ENCODE measurements at places on chromosomes 5 and 9.

DNA sequence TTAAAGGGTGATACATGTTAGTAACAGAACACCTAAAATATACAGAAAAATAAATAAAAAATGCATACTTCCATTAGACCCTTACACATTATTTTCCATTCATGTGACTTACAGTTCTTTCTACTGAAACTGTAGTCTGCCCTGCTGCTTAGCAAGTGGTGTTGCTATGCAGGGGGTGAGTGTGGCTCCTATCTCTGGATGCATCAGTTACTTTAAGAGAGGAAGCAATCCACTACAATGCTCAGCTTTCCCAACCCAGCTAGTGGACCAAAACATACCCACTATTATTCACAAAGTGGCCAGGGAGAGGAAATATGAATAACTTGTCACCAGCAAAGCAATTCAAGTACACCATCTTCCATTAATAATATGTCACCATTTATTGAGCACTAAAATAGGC, 121.8 kb downstream of the DOCK2 start:
- no peak overlapping the region for H3K27ac ChIP-seq
- peaks cover 70% of the 10 kb centered on the region for H3K36me3 ChIP-seq
- no peak for ATAC-seq
- H3K27me3 ChIP-seq, result no peaks in the 10 kb centered on the region
- no peak overlapping the region for H3K4me3 ChIP-seq
- H3K4me1 ChIP-seq, result peaks cover 7% of the 10 kb centered on the region

DNA sequence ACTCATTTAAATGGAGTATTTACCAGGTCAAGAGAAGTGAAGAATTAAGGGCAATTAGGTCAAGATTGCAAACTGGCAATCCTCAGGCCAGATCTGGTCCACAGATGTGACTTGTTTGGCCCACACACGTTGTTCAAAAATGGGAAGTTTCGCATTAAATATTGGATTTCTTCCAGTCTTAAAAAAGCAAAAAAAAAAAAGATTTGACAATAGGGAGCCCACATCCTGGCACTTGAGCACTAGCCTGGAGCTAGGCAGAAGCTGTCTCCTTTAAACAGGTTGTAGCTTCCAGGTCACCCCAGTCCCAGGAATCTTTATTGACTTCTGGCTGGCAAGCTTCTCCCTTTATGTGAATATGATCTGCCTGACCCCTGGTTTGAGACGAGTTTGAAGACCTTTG, 520.4 kb downstream of the RAB3C start:
- ATAC-seq, result no peak
- no peaks in the 10 kb centered on the region for H3K36me3 ChIP-seq
- no peaks in the 10 kb centered on the region for H3K4me1 ChIP-seq

DNA sequence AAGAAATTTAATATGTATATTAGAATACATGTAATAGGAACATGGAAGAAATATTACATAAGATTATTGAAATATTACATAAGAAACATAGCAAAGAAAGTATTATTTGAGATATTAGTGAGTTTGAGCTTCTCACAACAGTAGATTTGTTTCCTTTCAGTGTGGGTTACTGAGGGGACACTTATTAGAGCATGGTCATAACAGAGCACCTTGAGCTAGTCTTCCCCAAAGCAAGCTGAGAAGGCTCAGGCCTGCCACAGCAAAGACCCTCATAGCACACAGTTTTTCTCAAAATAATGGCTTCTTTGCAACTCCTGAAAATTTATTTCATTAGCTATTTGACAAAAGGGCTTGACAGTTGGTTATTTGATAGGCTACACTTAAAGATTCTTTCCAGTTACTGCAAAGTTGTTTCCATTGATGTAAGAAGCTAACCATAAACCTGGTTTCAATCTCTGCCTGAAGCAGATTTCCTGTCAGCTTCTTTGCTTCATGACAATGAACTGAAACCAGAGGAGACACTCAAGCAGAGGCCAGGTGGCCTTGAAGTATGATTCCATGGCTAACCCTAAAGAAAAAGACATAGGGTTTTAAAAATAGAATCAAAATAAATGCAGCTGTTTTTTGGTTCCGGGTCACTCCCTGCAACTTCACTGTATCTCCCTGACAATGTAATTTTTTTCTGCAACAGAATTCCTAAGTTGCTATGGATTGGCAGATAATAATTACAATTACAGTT, 68.6 kb downstream of the ERMP1 start:
- H3K4me3 ChIP-seq, result no peak overlapping the region
- H3K27ac ChIP-seq, result no peak overlapping the region
- peaks cover 11% of the 10 kb centered on the region for H3K4me1 ChIP-seq
- ATAC-seq, result peak; percentile 73

- no peak for ATAC-seq
- H3K4me1 ChIP-seq, result no peaks in the 10 kb centered on the region
- no peak overlapping the region for H3K4me3 ChIP-seq
- no peak overlapping the region for H3K27ac ChIP-seq
Measured at GRCh38 chr5:168135897-168136296, 155.5 kb upstream of the WWC1 start.

- no peaks in the 10 kb centered on the region for H3K36me3 ChIP-seq
- no peaks in the 10 kb centered on the region for H3K27me3 ChIP-seq
- no peaks in the 10 kb centered on the region for H3K4me1 ChIP-seq
- H3K4me3 ChIP-seq, result no peak overlapping the region
- no peak for ATAC-seq
Measured at GRCh38 chr9:104448036-104448435, 56.0 kb upstream of the OR13F1 start.

DNA sequence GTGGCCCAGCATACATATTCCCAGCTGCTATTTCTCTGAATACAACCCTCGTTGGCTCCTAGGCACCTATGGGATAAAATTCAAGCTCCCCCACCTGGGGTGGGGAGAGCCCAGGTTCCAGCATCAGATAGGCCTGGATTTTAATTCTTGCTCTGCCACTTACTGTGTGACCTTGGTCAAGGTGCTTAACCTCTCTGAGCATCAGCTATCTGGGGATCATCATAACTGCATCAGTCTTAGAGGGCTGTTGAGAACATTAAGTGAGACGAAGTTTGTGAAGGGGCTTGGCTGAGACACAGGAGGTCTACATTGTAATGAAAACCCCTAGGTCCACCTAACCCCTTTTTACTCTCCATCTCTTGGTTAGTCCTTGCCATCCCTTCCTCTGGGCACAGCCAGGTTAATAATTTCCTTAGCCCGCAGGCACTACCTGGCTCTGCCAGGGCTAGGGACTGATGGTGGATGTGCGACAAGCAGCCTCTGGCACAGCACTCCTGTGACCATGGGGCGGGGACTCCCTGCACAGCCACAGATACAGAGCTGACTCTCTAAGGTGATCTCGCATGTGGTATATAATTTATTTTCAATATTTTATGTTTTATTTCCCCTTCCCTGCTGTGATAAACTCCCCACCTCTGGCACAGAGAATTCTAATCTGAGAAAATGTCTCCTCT, 68.7 kb downstream of the CRB2 start:
- H3K4me3 ChIP-seq, result no peak overlapping the region
- H3K4me1 ChIP-seq, result peaks cover 30% of the 10 kb centered on the region
- H3K36me3 ChIP-seq, result peaks cover 51% of the 10 kb centered on the region
- H3K27me3 ChIP-seq, result no peaks in the 10 kb centered on the region

- H3K36me3 ChIP-seq, result no peaks in the 10 kb centered on the region
- H3K27me3 ChIP-seq, result no peaks in the 10 kb centered on the region
- peak; percentile 21 for ATAC-seq
- no peak overlapping the region for H3K27ac ChIP-seq
- no peak overlapping the region for H3K4me3 ChIP-seq
Measured at GRCh38 chr5:8176101-8176693, 307.2 kb downstream of the MTRR start.

DNA sequence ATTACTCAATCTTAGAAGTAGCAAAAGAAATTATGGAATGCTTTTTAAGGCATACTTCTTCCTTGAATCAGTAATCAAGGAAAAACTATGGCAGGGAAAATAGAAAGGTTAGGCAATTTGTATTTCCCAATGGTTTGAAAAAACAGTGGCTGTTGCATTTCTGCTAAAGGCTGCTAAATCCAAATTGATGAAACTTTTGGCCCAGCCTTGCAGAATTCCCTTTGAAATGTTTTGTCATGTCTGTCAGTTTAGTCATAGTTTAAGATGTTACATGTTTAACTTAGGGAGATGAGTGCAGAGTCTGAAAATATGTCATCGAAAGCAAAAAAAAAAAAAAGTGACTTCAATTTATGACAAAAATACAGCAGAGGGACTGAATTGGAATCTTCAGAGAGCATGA, 878.9 kb upstream of the WWC1 start:
- H3K36me3 ChIP-seq, result no peaks in the 10 kb centered on the region
- no peak for ATAC-seq
- H3K4me1 ChIP-seq, result no peaks in the 10 kb centered on the region
- no peak overlapping the region for H3K4me3 ChIP-seq
- H3K27ac ChIP-seq, result no peak overlapping the region

GRCh38 chr9:16031486-16031885, 478.6 kb downstream of the CCDC171 start:
- H3K4me3 ChIP-seq, result no peak overlapping the region
- H3K36me3 ChIP-seq, result no peaks in the 10 kb centered on the region
- H3K27me3 ChIP-seq, result no peaks in the 10 kb centered on the region
- H3K4me1 ChIP-seq, result no peaks in the 10 kb centered on the region
- no peak for ATAC-seq

DNA sequence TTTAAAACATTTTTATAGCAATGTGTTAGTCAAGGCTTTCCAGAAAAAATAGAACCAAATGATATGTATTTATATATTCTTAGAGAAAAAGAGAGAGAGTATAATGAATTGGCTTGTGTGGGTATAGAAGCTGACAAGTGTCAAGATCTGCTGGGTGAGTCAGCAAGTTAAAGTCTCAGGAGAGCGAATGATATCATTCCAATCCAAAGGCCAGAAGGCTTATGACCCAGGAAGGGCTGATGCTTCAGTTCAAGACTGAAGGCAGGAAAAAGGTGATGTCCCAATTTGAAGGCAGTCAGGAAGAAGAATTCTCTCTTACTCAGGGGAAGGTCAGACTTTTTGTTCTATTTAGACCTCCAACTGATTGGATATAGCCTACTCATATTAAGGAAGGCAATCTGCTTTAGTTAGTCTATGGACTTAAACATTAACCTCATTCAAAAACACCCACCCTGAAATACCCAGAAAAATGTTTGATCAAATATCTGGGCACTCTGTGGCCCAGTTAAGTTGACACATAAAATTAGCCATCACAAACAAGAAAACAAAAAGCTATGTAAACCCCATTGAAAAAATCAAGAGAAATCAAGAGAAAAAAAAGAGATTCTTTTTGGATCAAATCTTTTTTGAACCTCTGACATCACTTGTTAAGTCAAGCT, 189.6 kb downstream of the PIK3R1 start:
- no peak overlapping the region for H3K4me3 ChIP-seq
- H3K27ac ChIP-seq, result no peak overlapping the region
- no peaks in the 10 kb centered on the region for H3K27me3 ChIP-seq
- no peaks in the 10 kb centered on the region for H3K36me3 ChIP-seq
- no peak for ATAC-seq
- peaks cover 16% of the 10 kb centered on the region for H3K4me1 ChIP-seq

- H3K4me3 ChIP-seq, result no peak overlapping the region
- H3K4me1 ChIP-seq, result no peaks in the 10 kb centered on the region
- peaks cover 4% of the 10 kb centered on the region for H3K36me3 ChIP-seq
- no peak for ATAC-seq
- no peaks in the 10 kb centered on the region for H3K27me3 ChIP-seq
Measured at GRCh38 chr5:158373608-158374395, 514.9 kb upstream of the CLINT1 start.

GRCh38 chr9:99731950-99732349, 89.7 kb upstream of the NR4A3 start:
- no peak overlapping the region for H3K4me3 ChIP-seq
- H3K27ac ChIP-seq, result no peak overlapping the region
- ATAC-seq, result no peak
- H3K4me1 ChIP-seq, result peaks cover 7% of the 10 kb centered on the region

GRCh38 chr5:109479260-109479860, 69.6 kb upstream of the PJA2 start:
- no peaks in the 10 kb centered on the region for H3K4me1 ChIP-seq
- no peak overlapping the region for H3K27ac ChIP-seq
- no peaks in the 10 kb centered on the region for H3K27me3 ChIP-seq
- H3K36me3 ChIP-seq, result no peaks in the 10 kb centered on the region

- no peak overlapping the region for H3K4me3 ChIP-seq
- H3K4me1 ChIP-seq, result peaks cover 57% of the 10 kb centered on the region
- H3K36me3 ChIP-seq, result peaks cover 6% of the 10 kb centered on the region
Measured at GRCh38 chr9:90188656-90189055, 454.0 kb downstream of the DIRAS2 start.

- no peak overlapping the region for H3K4me3 ChIP-seq
- H3K27me3 ChIP-seq, result no peaks in the 10 kb centered on the region
- peaks cover 40% of the 10 kb centered on the region for H3K4me1 ChIP-seq
- ATAC-seq, result no peak
- H3K36me3 ChIP-seq, result peaks cover 12% of the 10 kb centered on the region
Measured at GRCh38 chr5:88876714-88877113, 6.3 kb downstream of the MEF2C start.

GRCh38 chr9:125631391-125632085, 75.5 kb downstream of the MAPKAP1 start:
- H3K27me3 ChIP-seq, result no peaks in the 10 kb centered on the region
- H3K4me3 ChIP-seq, result peak overlapping the region; percentile 68
- peak overlapping the region; percentile 93 for H3K27ac ChIP-seq
- no peak for ATAC-seq

DNA sequence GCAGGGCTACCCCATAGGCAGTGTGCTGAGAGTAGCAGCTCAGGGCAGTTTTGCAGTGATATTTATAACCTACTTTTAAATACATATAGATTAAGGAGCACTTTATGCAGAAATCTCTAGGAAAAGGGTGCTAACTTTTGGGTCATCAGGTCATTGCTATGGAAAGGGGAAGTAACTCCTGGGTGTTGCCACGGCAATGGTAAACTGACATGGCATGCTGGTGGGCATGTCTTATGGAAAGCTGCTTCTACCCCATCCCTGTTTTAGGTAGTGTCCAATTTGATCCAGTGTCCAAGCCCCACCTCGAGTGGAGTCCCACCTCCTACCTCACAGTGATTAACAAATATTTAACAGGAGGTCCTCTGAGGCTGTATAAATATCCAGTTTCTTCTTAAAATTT, 56.8 kb upstream of the XPA start:
- H3K4me3 ChIP-seq, result no peak overlapping the region
- H3K4me1 ChIP-seq, result no peaks in the 10 kb centered on the region
- H3K27ac ChIP-seq, result no peak overlapping the region
- H3K27me3 ChIP-seq, result peaks cover 8% of the 10 kb centered on the region
- no peaks in the 10 kb centered on the region for H3K36me3 ChIP-seq

DNA sequence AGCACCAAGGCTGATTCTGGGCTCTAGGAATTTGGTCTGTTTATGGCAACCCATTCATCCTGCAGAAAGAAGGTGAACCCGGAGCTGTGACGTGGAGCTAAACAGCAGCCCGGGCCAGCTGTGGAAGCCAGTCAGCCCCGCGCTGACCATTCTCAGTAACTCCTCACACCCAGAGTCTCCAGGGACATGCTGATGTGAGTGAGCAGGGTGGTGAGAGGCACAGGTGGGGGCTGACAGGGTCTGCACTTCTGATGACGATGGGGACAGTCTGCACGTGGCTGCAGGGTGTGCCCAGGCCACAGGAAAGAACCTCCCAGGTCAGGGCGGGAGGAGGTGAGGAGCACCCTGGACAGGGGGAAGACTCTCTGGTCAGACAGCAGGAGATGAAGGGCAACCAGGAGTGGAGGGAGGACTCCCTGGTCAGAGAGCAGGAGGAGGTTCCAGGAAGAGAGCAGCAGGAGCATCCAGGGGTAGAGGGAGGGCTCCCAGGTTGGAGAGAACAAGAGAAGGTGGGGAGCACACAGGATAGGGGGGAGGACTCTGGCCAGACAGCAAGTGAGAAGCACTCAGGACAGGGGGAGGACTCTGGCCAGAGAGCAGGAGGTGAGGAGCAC, 26.1 kb upstream of the SLC6A3 start:
- peaks cover 18% of the 10 kb centered on the region for H3K4me1 ChIP-seq
- no peak for ATAC-seq
- peaks cover 67% of the 10 kb centered on the region for H3K36me3 ChIP-seq
- no peaks in the 10 kb centered on the region for H3K27me3 ChIP-seq
